Brain (organoid and tissue), 16 donors: ENCODE measurements at places on chromosomes 6 and 20. TPM values are rescaled to one million over a fixed set of nuclear protein-coding genes. Genes with fewer than 3 reads are reported as not detected.

CDK19 gene
- polyA plus RNA-seq, result 36.0 TPM

AFDN gene
- 50.8 TPM for polyA plus RNA-seq

BTNL2 gene
- not detected for polyA plus RNA-seq

KIAA0408 gene
- polyA plus RNA-seq, result 24.9 TPM
